ENCODE measurements at places on chromosomes 4 and X. TPM values are rescaled to one million over a fixed set of nuclear protein-coding genes. Genes with fewer than 3 reads are reported as not detected.

GRCh38 chrX:88613338-88613737, 133.7 kb upstream of the CPXCR1 start:
- no peak for DNase-seq

DNA sequence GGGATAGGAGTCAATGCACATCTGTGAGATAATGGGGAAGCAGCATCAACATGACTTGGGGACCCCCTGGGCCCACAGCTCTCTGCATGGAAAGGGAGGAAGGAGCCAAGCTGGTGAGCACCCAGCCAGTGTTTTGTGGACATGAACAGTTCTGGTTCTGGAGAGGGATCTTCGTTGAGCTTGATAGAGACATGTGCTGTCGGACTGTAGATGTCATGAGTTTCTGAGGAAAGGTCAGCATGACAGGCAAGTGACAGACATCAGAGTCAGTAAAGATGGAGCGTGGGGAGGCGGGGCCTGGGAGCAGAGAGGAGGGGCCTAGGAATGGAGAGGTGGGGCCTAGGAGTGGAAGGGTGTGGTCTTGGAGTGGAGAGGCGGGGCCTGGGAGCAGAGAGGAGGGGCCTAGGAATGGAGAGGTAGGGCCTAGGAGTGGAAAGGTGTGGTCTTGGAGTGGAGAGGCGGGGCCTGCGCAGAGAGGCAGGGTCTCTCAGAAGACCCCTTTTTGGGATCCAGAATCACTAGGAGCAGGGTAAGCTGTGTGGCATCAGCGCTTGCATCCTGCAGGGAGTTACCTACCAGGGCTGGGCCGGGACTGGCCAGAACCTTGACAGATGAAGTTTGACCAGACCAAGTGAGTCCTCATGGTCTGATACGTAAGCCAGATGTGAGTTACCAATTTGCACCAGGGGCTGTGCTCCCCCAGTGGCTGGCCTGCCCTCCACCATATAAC, 33.7 kb downstream of the PIGG start:
- DNase-seq, result no peak

DNA sequence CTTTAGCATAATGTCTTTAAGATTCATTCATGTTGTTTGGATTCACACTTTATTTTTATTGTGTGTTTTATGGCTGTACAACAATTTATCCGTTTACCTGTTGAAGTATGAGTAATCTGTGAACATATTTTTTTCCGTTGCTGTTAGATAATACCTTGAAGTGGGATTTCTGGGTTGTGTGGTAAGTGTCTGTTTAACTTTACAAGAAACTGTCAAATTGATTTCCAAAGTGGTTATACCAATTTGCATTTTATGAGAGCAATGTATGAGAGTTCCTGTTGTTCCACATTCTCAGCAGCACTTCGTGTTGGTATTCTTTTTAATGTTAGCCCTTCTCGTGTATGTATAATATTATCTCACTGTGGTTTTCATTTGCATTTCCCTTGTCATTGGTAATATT, 53.6 kb downstream of the USP53 start:
- DNase-seq, result no peak

DNA sequence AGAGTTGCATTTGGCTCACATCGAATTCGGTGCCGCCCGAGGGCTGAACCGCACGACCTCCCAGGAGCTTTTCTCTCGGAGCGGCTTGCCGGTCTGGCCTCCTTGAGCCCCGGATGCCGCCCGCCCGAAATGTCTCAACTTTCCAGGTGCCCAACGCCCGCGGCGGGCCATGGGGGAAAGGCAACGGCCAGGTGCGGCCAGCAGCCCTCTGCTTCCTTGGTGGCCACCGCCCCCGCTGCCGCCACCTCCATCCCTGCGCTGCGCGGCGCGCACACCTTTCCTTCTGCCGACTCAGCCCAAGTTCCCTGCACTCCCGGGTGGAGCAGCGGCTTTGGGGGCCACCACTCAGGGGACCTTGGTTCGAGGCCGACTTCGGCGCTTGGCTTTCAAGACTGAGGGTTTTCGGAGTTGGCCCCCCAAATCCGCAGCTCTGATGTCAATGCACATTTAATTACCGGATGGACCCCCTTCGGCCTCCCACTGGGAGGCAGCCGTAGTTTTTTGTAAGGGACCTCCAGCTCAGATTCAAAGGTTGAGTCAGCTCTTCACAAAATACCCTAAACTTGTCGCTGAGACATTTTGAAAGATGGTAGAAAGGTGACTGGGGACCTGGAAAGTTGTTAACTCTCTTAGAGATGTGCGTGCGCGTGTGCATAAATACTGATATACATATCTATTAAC, 1.1 kb downstream of the AFF2 start:
- peak; percentile 36 for DNase-seq

- no peak for DNase-seq
These were observed 210.2 kb upstream of the NPY2R start for GRCh38 chr4:154998284-154998683.

GRCh38 chr4:30959781-30960485, 239.8 kb downstream of the PCDH7 start:
- DNase-seq, result no peak

DNA sequence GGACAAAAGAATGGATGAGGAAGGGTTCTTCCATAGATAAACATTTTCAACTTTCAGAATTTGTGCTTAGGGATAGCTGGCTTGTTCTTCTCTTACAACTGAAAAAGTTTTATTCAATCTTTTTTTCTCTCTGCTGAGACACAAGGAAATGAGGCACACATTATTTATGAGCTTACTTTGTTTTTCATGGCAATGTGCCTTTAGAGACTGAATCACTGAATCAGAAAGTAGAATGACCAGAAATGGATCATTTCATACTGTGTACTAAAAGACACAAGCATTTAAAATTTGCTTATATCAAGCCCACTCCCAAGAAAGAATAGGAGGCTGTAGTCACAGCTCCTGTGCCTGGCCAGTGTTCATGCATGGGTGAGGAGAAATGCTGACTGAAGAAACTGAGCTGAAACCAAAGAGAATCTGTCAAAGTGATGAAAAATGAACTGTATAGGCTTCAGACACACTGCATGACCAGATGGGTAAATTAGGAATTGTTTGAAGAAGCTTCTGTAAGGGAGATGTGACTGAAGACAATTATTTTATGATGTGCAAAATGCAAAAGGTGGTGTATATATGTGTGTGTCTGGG, 413.8 kb downstream of the RAPGEF2 start:
- no peak for DNase-seq

BMP3 gene
- polyA plus RNA-seq, result 7.8 TPM

KLKB1 gene
- polyA plus RNA-seq, result 0.50 TPM

SSX1 gene
- polyA plus RNA-seq, result not detected
